ENCODE measurements at places on chromosomes 6 and 20. TPM values are rescaled to one million over a fixed set of nuclear protein-coding genes. Genes with fewer than 3 reads are reported as not detected.
A peak's percentile ranks its signal among the peaks of the same experiment; 100 is the strongest.

Gene PAQR8
- total RNA-seq = 23.2 TPM

Gene PRPF6
- total RNA-seq = 74.7 TPM

DNA sequence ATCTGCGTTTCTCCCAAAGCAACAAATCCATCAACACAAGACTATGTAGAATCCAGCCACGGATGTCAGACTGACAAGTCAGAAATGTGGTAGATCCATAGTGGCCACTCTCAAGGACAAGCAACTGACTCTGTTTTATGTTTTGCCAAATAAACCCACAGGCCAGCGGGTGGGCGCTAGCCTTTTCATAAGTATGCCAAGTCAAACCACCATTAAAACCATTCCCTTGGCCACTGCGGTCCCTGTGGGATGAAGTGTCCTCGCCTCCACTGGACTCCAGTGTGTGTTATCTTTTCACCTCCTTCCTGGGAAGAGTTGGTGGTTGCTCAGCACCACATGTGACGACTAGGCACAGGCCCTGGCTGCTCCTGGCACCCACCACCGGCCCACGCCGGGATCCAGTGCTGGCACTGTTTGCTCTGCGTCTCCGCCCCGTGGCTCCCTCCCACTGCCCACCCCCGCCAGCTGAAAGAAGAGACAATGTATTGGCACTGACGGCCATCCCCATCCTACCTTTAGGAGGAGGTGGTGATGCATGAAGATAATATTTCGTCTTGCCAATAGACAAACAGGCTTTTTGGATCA is 103.4 kb downstream of the FOXC1 start:
- no peak for DNase-seq

DNA sequence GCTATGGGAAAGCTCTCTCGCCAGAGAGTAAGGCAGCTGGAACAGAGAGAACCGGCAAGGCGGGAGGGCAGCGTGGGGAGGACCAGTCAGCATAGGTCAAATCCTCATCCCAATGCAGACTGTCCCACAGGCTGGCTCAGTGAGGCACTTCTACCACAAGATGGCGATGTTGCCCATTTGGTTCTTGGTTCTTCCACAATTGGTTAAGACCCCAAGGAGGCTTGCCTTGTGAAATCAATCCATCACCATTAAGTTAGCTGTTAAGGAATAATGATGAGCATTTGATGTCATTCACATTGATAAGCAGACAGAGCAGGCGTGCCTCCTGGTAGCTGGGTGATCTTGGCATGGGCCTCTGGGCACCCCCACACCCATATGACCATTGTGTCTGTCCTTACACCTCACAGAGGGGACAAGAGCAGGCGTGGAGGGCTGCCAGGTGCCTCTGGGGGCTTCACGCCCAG is 2.4 kb downstream of the CSTL1 start:
- DNase-seq = peak; percentile 65

DNA sequence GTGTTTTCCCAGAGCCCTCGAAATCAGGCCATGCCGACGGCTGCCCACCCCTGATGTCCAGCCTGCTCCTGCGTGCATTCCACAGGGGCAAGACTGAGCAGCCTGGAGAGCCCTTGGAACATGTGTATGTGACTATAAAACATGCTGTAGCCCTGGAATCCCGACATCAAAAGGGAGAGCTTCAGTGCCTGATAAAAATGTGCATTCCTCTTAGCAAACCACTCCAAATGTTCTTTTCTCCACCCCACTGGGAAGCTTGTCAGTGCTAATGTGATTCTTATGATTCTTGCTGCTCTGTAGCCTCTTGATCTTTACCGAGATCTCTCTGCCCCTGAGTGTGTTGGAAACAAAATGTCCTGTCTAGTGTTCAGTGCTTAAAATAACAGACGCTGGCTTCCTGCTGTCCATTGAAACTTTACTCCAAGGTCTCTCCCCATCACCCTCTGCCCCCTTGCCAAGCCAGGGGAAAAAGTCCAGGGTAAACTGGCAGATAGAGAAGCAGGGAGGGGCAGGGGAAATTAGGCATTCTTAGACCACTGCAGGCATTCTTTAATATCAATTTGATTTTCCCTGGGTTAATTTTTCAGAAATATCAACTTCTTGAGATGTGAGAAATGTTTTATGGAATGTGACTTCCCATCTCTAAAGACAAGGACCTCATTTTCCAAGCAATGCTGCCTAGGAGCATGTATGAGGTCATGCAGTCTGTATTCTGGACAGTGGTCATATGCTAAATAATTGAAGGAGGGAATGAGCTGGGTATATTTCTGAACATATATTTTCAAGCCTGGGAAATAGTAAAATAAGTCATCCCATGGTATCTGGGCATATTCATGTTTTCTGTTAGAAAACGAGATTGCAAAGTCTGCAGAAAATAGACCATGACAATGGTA is 73.8 kb upstream of the ISM1 start:
- DNase-seq = no peak

- DNase-seq = no peak
Measured at GRCh38 chr6:114194362-114195026, 148.3 kb downstream of the HS3ST5 start.

DNA sequence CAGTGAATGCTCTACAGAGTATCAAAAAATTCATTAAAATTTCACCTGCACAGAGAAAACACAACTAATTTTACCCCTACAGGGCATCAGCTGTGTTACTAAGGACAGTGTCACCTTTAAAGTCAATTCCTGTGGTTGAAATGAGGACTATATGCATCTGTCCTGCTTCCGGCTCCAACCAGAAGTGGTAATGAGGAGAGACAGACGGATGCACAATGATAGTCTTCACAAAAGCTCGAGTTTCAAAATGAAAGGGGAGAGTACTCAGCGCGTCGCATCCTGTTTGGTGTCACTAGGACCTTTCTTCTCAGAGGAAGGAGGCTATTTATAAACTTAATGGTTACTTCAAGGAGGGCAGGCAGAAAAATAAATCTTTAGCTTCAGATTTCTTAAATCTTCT is 86.5 kb downstream of the LYRM4 start:
- DNase-seq = no peak

DNA sequence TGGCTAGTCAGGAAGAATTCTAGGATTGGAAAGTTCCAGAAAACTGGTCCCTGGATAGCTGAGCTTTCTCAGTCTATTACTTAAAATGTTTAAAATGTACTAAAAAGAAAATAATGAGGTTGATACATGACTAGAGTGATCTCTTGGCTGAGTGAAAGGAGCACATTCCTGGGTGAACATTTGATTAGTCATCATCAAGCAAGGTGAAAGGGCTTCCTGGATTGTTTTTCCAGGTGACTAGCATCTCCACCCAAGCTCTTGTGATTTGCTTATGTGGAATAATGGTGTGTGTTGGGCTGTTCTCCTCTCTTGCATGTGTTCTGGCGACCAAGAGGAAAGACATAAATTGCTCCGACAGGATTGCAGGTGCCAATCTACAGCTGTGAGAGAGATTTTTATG is 42.9 kb downstream of the PKIB start:
- no peak for DNase-seq

DNA sequence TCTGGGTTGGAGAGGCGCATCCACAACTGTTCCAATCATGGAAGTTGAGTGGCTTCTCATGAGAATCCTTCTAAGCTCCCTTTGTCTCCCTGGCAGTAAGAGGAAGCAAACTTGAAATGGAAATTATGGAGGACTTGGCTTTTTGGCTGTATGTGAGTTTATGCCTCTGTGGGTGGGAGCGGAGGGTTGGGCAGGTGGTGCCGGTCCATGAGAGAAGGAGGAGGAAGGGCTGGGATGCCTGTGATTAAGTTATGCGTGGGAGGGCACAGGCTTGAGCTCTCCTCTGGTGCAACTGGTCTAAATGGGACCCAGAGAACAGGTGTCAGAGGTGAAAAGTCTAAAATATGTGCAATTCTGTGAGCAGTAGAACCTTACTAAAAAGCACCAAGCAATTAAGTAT is 2.2 kb downstream of the PHACTR3 start:
- no peak for DNase-seq

DNA sequence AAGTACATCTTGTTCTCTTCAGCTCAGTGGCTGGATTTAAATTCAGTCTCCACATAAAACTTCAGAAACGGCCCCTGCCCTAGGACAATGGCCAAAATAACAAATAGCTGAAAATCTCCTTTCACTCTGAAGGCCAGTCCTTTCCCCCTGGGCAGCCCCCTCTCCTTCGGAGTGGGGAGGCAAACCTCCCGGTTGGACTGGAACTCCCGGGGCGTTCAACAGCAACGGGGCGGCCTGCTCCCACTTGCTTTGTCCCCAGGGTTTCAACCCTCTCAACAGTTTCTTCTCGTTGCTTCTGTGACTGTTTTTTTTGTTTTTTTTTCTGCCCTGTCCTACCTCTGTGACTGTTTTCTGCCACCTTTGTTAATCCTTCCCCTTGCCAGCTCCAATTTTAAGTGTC is 102.6 kb upstream of the DUSP22 start:
- DNase-seq = no peak

DNA sequence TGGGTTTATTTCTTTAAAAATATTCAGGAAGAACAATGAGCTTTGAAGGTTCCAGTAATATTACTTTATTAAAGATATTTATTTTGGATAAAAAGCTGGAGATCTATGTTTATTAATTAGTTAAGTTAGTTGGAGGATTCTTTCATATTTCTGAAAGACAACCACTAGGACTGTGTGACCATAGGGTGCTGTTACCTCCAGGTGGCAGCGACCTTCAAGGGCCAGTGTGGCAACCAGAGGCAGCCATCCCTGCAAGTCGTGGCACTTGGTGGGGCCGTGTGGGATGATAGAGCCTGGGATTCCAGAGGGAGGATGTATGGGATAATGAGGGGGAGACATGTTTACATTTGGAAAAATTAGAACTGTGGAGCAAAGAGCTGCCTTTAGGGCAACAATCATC is 95.5 kb upstream of the SCP2D1 start:
- DNase-seq = no peak

DNA sequence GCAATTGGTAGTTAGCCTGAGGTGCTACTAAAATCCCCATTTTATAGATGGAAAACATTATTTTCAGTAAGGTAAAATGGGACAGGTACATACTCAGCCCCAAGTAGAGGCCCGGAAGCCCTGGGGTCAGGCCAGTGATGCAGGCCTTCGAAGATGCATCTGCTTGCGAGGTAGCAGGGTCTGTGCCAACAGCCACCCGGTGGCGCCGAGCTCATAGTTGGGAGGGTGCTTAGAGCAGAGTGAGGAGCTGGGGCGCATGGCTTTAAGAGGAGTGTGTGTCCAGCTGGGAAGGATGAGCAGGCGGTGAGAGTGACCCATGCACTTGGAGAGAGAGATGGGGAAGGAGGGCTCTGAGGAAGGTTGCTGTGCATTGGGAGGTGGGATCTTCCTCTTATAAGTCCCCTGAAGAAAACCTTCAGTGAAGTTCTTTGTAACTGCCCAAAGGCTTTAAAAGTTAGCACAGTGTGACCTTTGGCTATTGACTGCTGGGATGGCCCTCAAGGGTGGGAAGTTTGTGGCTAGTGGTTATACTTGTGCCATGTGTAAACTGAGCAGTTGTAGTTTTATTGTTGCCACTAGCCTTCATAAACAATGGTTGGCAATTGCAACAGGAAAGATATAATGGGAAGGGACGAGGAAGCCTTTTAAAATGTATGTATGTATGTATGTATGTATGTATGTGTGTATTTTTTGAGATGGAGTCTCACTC is 71.1 kb downstream of the TOX2 start:
- DNase-seq = no peak

DNA sequence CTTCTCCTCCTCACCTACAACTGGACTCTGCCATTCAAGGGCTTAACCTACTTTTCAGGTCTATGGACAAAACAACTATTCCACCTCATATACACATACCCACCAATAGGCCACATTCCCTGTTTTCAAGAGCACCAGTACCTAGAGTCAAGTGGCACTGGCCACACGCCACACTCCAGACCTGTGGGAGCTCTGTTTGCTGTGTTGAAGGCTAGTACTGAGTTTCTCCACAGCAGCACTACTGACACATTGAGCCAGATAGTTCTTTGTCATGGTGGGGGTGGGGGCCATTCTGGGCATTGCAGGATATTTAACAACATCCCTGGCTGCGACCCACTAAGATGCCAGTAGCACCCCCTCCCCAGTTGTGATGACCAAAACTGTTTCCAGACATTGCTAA is 84.1 kb downstream of the RALGAPA2 start:
- DNase-seq = no peak

DNA sequence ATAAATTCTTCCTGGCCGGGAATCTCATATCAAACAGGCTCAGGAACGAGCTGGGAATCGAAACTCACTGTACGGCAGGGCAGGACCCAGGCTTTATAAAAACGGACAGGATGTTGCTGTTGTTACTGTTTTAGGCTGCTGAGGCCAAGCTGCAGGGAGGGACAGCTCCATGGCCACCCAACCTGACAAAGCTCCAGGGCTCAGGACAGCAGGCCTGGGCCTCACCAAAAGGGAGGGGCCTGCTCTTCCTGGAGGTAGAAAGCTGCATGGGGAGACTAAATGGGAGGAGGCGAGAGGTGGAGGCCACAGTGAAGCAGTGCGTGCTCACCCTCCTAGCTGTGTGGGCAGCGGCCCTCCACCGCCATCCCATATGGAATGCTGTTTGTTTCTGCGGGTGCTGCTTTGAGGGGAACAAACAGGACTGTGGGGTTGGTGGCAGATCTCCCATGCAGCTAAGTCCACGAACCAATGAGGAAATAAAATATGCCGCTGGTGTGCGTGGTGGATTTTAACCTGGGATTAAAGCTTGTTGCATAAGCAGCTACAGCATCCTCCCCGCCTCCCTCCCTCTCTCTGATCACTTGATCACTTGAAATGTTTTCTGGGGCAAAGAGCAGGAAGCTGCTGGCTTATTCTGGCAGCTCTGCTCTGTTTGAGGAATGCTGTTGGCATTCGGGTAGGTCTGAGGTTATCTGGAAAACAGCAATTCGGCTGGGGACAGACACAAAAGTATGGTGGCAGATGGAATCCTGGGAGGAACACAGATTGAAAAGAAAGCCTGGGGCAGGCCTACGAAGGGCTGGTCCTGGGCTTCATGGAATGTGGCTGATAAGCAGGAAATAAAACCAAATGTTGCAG is 2.4 kb upstream of the ZMYND8 start:
- peak; percentile 94 for DNase-seq

DNA sequence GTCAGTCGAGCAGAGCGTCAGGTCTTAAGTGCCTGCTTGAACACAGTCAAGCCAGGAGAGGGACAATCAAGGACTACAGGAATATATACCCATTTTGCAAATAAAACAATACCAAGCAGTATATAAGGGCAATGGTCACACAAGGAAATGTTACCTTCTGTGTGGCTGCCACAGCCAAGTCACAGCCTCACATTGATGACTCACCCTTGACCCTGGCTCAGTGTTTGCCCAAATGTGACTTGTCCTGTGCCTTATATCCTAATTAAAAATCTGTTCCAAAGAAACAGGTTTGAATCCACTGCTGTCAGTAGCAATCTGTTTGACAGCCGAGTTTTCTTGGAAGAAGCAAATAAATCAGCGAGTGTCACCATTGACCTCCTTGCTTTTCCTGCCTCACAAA is 34.3 kb downstream of the C6orf89 start:
- DNase-seq = no peak

- no peak for DNase-seq
Measured at GRCh38 chr20:17663040-17663399, 19.0 kb downstream of the RRBP1 start.

Measured in mucosa of gallbladder (tissue), 1 donor.